ENCODE measurements at places on chromosomes 2 and 18. TPM values are rescaled to one million over a fixed set of nuclear protein-coding genes. Genes with fewer than 3 reads are reported as not detected.

CNTNAP5 gene
- polyA plus RNA-seq = not detected

SFT2D3 gene
- polyA plus RNA-seq = 3.1 TPM

TMEM247 gene
- polyA plus RNA-seq = not detected

AKAIN1 gene
- not detected for polyA plus RNA-seq

GPAT2 gene
- 0.53 TPM for polyA plus RNA-seq

SNTG2 gene
- 0.17 TPM for polyA plus RNA-seq

TMEM200C gene
- 2.5 TPM for polyA plus RNA-seq

GALNT3 gene
- 0.76 TPM for polyA plus RNA-seq

FIGN gene
- 0.46 TPM for polyA plus RNA-seq

SERPINB13 gene
- polyA plus RNA-seq = not detected

SLC14A1 gene
- polyA plus RNA-seq = 18.3 TPM

NAT8 gene
- not detected for polyA plus RNA-seq

FER1L5 gene
- polyA plus RNA-seq = 0.15 TPM

HOXD4 gene
- polyA plus RNA-seq = not detected

AQP4 gene
- polyA plus RNA-seq = not detected

C2orf78 gene
- polyA plus RNA-seq = not detected

NOTO gene
- not detected for polyA plus RNA-seq

DIS3L2 gene
- 15.8 TPM for polyA plus RNA-seq

PCGF1 gene
- 23.4 TPM for polyA plus RNA-seq

MOCOS gene
- polyA plus RNA-seq = 1.1 TPM

CHRND gene
- polyA plus RNA-seq = not detected

KIF5C gene
- 0.13 TPM for polyA plus RNA-seq

IL18RAP gene
- not detected for polyA plus RNA-seq

UPP2 gene
- not detected for polyA plus RNA-seq

CACNB4 gene
- 0.12 TPM for polyA plus RNA-seq
